Inflammatory macrophage (primary cell): ENCODE measurements at places on chromosomes 4 and X.

GRCh38 chr4:184403384-184403781, 71.0 kb downstream of the IRF2 start:
- DNase-seq = no peak

DNA sequence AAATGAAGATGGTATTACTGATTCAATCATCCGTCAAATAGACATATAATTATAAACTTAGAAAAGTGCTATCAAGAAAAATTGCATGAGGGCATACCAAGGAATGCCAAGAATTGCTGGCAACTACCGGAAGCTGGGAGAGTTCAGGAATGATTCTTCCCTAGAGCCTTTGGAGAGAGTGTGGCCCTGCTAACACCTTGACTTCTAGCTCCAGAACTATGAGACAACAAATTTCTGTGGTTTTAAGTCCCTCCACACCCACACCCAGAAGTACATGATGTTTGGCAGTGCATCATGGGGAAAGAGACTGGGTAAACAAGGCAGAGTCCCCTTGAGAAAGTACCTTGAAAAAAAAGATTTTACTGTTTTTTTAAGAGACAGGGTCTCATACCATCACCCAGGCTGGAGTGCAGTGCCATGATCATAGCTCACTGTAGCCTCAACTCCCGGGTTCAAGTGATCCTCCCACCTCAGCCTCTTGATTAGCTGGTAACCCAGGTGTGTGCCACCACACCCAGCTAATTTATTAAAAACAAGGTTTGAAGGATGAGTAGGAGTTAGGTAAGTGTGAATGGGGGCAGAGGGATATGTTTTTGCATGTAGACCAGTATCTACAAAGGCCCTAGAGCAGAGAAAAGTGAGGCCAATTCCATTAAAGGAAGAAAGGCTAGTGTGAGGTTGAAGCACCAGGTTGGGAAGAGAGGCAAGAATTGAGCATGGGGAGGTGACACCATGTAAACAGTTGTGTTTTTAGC, 53.1 kb downstream of the GSX2 start:
- DNase-seq = no peak

DNA sequence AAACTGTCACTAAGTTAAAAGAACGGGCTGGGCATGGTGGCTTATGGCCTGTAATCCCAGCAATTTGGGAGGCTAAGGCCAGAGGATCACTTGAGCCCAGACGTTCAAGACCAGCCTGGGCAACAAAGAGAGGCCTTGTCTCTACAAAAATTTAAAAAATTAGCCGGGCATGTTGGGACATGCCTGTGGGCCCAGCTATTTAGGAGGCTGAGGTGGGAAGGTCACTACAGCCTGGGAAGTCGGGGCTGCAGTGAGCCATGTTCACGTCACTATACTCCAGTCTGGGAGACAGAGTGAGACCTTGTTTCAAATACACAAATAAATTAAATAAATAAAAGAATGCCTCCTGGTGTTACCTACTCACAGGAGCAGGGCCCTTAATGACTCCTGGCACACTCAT, 69.5 kb downstream of the APBB2 start:
- no peak for DNase-seq

- no peak for DNase-seq
These were observed 115.9 kb upstream of the TEX13D start for GRCh38 chrX:124216396-124217115.

GRCh38 chrX:117969782-117970181, 146.8 kb downstream of the KLHL13 start:
- no peak for DNase-seq

DNA sequence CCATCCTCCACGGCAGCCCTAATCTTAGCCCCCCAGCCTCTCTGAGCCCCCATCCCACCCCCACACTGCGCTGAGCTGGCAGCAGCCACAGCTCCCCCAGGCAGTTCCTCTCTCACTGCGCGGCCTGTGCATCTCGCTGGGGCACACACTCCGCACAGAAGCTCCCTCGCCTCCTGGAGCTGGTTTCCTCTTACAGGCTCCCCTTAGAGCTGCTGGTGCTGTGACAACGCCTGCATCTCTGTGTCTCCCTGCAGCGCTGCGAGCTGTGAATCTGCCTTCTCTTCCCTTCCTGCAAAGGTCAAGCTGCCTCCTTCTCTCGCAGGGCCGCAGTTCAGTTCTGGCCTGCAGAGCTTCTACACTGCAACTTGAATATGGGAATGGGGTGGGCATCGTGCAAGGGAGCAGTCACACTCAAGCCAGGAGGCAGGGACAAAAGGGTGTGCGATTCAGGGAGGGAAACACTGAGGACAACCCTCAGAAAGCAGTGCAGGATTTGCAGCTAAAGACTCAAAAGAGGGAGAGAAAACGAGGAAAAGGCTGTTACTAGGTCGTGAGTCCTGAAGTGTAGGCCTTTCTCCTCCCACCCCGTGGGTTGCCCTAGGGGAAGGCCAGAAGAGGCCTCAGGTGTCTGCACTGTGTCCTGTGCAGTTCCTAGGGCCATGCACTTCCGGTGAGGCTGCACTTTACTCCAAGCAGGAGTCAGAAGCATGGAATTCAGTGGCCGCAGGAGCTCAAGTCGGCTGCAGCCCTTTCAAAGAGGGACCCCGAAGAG, 87.0 kb downstream of the BCOR start:
- DNase-seq = peak; percentile 34

DNA sequence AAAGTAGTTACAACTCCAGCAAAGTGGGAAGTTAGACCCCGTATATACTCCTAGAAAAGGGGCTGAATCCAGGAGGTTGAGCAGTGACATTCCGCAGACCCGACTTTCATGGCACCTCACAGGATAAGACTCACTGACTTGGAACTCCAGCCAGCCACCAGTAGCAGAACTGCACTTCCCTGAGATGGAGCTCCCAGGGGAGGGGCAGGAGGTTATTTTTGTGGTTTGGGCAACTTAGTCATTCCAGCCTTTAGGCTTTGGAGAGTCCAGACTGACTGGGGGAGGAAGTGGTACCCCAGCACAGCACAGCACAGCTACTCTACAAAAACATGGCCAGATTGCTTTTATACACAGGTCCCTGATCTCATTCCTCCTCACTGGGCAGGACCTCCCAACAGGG, 319.1 kb downstream of the PCDH19 start:
- DNase-seq = no peak

GRCh38 chrX:41047878-41048534, 37.2 kb upstream of the USP9X start:
- no peak for DNase-seq

GRCh38 chr4:7678318-7678852, 243.7 kb upstream of the PSAPL1 start:
- DNase-seq = no peak

GRCh38 chrX:71440401-71440800, 74.2 kb downstream of the TAF1 start:
- peak; percentile 1 for DNase-seq

GRCh38 chr4:106690487-106690886, 321.9 kb upstream of the GIMD1 start:
- DNase-seq = peak; percentile 62

DNA sequence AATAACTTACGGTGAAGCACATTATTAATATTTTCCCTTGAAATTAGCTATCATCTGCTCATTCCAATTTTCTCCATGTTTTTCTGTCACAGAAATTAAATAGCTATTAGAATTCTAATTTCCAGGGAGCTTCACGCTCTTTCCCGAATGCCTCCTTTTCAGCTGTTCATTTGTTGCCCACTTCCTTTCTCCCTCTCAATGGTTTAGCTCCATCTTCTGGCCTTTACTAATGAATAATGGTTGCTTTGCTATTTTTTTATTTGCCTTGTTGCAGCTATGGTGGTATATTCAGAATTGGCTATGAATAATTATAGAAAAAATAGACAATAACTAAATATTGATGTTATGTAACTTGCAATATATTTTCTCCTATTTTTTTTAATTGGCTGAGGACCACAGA, 70.5 kb downstream of the GRIA2 start:
- no peak for DNase-seq

- DNase-seq = peak; percentile 9
These were observed 50.3 kb downstream of the NSUN7 start for GRCh38 chr4:40800064-40800463.

- DNase-seq = no peak
These were observed 48.5 kb downstream of the APOOL start for GRCh38 chrX:85052205-85052604.

GRCh38 chr4:166019441-166020220, 146.6 kb downstream of the TLL1 start:
- DNase-seq = no peak

DNA sequence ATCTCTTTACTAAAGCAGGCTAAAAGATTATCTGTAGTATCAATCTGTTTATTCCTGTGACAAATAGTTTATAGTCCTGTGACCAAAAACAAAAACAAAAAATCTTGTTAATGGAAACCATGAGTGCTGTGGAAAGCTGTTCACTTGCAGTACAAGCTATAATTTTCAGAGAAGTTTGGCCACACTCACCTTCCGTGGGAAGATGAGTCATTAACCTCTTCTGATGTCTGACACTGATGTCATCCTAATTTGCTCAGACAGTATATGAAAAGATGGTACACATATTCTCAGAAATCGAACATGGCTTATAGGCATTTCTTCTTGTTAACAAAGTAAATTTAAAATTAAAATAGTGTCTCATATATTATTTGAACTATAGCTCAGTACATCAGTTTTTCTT, 19.9 kb upstream of the ENPP6 start:
- no peak for DNase-seq

GRCh38 chr4:121794505-121795188, 6.5 kb upstream of the EXOSC9 start:
- no peak for DNase-seq

- DNase-seq = no peak
These were observed 10.8 kb upstream of the LDB2 start for GRCh38 chr4:16909281-16909680.

DNA sequence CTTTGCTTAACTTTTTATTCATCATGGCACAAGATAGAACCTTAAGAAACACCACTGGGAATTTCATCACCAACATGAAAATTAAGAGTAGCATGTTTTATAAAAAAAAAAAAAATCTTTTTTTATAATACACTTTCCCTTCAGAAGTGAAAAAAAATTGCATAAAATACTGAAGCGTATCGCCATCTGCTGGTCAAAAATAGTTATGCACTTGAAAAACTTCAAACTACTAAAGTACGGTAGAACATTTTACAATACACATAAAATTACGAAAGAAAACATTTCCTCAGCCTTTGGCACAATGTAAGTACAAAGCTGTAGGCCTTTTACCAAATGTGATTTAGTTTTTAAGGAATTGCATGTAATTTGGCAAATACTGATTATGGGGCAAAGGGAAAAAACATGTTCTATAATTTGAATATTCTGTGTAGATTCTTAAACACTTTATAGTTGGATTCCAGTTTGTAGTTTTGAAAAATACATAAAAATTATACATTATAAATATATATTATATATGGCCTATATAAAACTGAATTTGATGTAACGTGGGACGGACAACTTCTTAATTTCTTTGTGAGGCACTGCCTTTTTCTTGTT, 26.5 kb downstream of the HCCS start:
- DNase-seq = peak; percentile 54

GRCh38 chr4:101960431-101960830, 169.9 kb downstream of the BANK1 start:
- no peak for DNase-seq
